ENCODE measurements at places on chromosomes 7 and 10.
A peak's percentile ranks its signal among the peaks of the same experiment; 100 is the strongest.

GRCh38 chr7:22587322-22587721 lies 87.3 kb upstream of the STEAP1B start:
- DNase-seq, result peak; percentile 31

DNA sequence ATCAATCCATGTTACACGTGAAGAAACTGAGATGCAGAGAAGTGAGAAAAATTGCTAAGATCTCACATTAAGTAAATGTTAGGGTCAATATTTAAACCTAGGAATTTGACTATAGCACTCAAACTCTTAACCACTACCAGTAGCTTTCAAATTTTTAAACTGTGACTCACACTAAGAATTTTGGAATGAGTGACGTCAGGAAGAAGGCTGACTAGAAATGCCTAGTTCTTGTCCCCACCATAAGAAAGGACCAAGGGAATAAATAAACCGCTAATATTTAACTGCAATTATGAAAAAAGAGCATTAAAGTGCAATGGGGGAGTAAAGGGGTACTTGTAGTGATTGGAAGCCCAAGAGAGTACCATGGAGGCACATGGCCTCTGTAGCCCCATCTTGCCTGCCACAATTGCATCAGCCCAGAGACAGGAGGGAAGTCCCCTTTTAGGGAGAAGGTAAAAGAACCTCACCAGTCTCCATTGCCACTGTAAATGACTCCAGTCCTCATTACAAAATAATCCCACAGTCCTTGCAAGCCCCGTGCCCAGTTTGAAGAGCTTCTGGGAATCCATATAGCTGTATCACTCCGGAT lies 3.5 kb upstream of the AKR1B1 start:
- DNase-seq, result peak; percentile 89

DNA sequence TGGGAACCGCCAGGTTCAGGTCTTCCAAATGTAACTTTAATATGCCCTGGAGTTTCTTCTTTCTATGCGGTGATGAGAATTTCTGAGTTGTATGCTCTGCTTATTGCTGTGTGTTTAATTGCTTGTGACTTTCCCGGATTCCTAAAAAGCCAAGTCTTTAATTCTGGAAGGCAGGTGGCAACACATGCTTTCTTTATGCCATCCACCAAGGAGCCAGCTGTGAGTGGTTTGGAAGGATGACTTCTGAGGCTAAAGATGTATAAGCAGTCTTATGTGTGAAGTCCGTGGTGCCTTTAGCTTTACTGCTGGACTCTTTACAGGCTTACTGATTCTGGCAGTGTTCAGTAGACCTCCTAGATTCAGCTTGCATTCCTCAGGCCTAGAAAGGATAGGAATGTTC lies 3.1 kb downstream of the SDK1 start:
- DNase-seq, result no peak

DNA sequence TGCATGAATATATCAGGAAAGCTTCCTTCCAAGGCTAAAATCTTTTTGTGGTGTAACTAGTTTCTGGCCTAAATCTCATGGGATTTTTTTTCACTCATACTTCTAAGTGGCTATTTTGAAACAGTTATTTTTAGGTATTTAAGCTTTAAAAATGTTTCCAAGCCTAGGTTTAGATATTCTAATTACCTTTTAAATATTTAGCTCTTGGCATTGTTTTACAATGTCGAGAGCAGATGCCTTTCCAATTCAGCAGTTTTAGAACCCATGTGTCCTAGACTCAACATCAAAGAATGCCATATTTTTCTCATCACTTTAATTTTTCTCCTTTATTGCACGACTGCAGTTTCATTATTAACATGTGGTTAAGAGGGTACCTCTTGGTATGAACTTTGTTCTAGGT lies 27.1 kb upstream of the STOX1 start:
- DNase-seq, result no peak

GRCh38 chr7:140059273-140060242 lies 3.2 kb downstream of the PARP12 start:
- DNase-seq, result peak; percentile 93

DNA sequence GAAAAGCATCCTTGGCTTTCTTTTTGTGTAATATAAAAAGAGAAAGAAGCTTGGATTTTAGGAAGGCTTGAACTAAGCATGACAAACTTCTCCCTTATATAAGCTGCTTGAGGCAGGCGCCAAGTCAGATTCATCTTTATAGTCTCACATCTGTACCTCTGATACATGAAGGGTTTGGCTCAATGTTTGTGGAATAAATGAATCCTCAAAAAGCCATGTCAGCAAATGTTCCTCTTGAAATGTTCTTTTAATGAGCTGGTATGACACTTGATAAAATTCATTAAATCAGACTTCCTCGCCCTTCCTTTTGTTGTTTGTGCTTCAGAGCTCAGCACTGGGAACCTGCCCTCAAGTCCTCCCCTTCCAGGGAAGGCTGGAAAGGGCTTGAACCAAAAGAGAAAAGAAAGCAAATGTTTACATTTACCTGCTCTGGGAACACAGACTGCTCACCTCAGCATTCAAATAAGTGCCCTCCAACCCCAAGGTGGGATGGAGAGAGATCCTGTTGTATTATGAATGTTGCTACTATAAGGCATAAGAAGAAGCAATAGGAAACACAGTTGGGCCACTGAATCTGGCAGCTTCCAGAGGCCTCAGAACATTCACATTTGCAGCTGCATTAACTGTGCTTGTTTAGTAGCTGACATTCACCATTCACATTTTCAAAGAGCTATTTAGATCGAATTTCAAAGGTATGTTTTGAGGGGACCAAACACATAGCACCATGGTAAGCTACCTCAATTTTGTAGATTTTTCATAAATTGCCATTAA lies 212.6 kb downstream of the CACNA2D1 start:
- no peak for DNase-seq

DNA sequence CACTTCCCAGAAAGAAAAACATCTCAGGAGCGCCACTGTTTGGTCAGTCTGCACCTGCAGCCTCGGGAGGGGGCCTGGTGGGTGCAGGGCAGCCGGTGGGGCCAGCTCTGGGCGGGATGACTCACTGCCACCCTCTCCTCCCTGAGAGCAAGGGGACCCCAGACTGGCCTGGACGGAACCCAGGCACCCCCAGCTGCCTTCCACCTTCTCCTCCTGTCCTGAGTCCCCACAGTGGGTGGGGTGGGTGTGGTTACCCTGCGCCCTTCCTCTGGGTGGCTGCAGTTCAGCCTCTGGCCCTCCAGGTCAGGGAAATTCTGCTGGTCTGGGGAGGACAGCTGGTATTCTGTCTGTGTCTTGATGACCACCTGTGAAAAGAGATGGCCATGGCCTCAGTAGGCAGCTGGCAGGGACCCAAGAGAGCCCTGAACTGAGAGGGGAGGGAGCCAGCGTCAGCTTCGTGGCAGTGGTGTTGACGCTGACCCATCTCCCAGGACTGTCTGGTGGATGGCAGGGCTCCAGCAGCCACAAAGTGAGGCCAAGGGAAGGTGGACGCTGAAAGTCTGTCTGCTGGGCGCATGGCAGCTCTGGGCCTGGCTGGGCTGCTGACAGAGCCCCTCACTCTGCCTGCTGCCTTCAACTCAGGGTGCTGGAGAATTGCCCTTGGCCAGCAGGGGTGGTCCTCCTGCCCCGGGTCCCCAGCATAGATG lies 8.9 kb downstream of the CALY start:
- DNase-seq, result no peak

DNA sequence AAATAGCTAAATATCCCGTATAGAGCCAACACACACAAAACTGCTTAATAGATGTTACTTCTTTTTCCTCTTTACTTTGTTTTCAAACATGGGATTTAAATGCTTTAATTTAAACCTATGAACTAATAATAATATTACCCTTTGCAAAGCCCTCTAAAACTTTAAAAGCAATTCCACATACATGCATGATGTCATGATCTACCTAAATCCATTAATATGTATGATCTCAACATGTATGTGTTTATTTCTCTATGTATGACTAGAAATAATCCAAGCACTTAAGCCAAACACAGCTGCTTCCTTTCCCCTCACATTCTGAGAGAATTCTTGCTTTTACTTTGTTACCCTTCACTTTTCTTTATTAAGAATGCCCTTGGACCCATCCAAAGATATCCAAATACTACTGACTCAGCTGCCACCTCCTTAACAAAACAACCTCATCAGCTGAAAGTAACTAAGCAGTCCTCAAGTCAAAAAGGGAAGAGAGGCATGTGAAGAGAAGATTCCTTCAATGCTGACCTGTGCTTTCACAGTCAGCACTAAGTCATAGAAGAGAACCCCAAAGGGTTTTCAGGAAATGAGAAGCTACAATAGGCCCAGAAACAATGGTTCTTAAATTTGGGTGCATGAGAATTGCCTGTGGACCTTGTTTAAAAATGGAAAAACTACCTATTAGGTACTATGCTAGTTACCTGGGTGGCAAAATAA lies 266.4 kb upstream of the LRGUK start:
- DNase-seq, result no peak

DNA sequence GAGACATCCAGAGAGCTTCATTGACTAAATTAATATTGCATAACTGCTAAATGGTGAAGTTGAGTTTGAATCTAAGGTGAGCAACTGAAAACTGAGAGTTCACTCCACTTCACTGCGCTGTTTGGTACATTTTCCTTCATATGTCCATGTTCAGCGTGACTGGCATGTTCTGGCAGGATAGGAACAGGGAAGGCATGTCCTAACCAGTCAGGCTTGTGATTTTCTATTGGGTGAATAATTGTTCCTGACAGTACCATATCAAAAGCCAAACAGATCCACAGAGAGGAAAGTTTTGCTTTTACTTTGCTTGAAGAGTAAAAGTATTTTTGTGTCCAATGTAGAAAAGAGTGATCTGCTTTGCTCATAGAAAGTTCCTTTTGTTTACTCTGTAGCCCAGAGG lies 53.2 kb downstream of the WDFY4 start:
- no peak for DNase-seq

GRCh38 chr7:142560166-142560565 lies 189.1 kb upstream of the PRSS1 start:
- DNase-seq, result peak; percentile 70

- peak; percentile 3 for DNase-seq
Observed at GRCh38 chr10:110269374-110270318, 35.1 kb downstream of the SMNDC1 start.

- no peak for DNase-seq
Observed at GRCh38 chr7:115511330-115511729, 519.2 kb downstream of the TFEC start.

DNA sequence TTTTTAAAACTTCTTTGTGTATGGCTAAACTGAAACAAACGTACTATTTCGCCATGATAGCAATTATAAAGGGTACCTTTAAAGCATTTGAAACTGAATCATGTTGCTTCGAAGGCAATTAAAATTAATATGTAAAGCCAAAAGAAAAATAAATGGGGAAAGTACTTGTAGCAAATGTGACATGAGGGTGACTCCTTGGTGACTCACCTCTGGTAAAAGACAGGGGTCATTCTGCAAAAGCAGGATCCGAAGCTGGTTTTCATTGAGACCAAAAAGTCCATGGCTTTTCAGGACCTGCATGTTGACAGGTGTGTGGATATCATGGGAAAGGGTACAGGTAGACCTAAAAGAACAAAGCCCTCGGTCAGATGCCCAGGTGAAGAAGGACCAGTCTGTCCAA lies 1.5 kb downstream of the ZC3HAV1L start:
- peak; percentile 36 for DNase-seq

GRCh38 chr10:44977287-44978212 lies 1.1 kb downstream of the DEPP1 start:
- no peak for DNase-seq

GRCh38 chr10:91201213-91201996 lies 19.1 kb upstream of the PCGF5 start:
- DNase-seq, result no peak

GRCh38 chr10:119806334-119807130 lies 66.1 kb downstream of the MCMBP start:
- DNase-seq, result no peak

GRCh38 chr7:6171532-6172223 lies 100.7 kb downstream of the CYTH3 start:
- DNase-seq, result no peak

GRCh38 chr10:44393834-44394547 lies 9.1 kb upstream of the CXCL12 start:
- no peak for DNase-seq

DNA sequence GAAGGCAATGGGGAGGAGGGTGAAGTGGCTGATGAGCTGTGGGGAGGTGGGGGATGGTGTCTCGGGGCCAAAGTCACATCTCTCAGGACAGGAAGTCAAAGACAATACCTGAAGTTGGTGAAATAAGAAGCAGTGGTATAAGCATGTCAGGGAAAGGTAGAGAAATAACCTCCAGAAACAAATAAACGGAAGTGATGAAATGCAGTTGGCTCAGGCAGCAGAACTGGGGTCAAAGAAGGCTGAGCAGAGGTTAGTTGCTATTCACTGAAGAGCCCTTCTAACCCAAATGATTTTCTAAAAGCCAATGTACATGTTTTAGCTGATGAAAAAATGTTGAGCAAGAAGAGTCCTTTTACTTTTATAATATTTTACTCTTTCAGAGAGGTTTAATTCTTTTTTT lies 78.6 kb upstream of the ADRB1 start:
- DNase-seq, result no peak

DNA sequence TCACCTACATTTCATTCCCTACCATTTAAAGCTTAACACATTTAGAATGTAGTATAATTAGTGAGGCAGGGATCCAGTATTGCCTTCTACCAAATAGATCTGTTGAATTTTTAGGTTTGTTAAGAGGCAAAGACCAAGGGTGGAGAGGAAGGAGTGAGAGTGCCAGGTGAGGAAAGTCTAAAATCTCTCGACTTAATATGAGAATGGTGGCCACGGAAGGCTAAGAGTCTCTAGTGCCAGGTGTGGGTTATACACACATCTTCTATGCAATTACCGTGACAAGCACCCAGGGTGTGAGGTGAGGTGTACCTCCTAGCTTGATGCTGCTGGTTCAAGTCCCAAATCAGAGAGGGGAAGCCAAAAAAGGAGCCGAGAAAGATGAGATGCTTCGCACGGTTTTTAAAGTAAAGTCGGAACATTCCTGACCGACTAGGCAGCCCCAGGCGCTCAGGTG lies 439 bp downstream of the IQUB start:
- no peak for DNase-seq

GRCh38 chr10:68756766-68757165 lies 35.7 kb downstream of the CCAR1 start:
- DNase-seq, result no peak

DNA sequence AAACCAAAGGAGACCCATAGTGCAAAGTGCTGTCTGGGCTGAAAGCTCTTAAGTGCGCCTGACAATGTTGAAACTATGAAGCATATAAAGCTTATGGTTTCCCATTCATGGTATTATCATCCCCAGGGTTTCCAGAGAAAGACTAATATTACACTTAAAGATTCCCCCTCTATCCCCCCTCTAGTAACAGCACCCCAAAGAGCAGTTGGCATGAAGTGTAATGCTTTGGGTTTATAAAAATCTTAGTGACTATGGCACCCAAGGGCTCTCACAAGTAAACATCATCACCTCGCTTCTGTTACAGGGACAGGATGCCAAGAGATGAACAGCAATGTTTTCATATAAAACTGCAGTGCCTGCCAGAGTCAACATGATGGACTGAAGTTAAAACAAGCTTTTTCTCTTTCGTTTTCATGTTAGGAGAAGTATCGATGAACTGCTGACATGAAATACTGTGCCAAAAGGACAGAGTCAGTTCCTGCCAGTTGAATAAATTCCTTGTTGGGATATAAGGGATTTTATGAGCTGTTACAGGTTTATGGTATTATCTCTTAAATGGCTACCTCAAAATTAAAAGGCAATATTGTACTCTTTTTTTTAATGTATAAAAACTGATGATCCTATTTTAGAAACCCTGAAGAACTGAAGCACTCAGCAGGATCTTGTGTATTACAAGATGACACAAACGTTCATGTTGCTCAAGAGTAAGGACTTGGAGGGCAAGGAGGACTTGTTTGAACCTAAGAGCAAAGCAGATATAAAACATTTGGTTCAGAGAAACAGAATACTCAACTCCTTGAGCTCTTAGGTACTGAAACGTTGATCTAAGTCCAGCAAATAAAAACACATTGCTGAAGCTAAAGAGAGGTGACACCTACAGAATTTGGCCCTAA lies 203.7 kb upstream of the IMMP2L start:
- DNase-seq, result no peak
